ENCODE measurements at places on chromosomes 1 and 21.

DNA sequence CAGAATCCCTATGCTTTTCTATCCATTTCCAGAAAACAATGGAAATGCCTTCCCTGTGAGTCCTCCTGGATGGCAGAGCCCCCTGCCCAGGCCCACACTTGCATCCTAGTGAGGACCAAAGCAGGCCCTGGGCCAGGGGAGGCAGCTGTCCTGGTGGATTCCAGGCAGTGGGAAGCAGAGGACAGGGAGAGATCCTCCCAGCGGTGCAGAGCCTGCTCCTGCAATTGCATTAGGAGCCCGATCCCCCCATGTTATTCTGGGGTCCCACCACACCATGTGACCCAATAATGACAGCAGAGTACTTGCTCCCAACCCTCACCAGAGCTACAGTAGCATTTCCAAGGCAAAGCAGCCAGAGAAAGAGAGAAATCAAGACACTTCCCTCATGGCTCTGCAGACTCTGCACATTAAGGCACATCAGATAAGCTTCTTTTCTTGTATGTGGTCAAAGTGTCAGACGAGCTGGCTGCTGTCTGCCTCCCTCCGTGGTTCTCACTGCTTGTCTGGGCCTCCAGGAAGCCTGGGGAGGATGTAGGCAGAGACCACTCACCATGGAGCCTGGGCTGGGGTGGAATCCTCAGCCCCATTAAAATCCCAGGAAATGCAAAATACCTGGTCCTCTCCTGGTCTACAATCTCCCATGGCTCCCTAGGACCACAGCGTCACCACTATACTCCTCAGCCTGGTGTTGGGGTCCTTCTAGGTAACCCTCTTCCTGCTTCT is 54.9 kb upstream of the RUNX3 start:
- DNase-seq, result no peak

GRCh38 chr1:101898137-101898536 is 98.6 kb downstream of the OLFM3 start:
- no peak for DNase-seq

DNA sequence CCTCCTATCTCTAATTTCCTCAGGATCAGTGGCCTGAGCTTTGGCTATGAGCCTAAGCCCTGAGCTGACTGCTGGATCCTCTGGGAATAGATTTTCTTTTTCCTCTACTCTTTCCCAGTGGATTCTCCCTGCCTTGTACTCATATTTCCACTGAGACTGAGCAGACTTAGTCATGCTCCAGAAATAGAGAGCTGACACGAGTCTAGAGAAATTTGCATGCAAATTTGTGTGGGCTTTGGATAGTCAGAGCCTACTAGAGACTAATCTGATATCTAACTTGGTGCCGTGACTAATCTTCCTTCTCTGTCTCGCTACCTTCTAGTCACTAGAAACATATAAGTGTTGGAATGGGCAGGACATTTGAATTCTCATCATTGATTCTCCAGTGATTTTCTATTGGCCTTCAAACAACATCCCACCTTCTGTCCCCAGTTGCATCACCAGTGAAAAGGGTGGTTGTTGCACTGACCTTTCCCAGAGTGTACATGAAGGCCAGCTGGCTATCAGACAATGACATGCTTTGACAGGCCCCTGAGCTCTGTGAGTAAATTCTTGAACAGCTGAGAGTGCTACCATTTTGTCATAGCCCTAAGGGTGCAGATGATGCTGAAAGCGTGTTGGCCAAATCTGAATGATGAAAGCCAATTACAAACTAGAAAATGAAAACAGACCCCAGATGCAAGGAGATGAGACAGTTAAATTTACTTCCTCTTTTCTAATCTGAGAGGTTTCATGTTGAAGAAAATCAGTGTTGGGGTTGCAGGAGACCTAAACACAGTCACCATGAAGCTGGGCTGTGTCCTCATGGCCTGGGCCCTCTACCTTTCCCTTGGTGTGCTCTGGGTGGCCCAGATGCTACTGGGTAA is at the start of gene FCRLA:
FCRLA (plus strand) TSS at position 748 of the 866 bp plus-strand sequence; CDS start at position 784, 36 bp downstream.
- no peak for DNase-seq

DNA sequence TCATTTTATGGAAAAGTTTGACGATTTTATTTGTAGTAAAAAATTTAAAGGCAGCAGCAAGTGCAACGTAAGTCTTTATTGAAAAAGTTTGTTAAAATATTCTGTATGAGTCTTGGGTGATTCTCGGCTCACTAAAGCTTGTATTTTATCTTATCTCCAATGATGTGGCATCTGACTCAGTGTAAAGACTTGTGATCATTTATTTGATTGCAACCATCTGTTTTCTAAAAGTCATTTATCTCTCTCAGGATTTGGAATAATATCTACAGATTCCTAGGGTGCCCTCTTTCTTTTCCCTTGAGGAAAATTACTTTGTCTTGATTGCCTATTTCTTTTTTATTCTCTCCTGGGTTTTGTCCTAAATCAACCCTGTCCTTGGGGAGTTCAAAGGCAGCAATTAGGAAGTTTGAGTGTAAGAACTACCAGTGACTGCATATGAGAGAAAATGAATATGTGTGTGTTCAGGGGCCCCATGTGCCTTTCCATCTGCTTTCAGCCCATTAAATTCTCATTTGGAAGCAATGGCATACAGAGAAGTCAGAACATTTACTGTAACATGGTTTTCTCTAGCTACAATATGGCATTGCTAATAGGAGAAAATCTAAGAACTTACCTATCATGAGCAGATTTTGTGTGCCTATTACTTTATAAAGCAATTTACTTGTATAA is 575.0 kb upstream of the CHRM3 start:
- DNase-seq, result no peak

- no peak for DNase-seq
These were observed 501 bp upstream of the MRAP start for GRCh38 chr21:32298148-32298559.

DNA sequence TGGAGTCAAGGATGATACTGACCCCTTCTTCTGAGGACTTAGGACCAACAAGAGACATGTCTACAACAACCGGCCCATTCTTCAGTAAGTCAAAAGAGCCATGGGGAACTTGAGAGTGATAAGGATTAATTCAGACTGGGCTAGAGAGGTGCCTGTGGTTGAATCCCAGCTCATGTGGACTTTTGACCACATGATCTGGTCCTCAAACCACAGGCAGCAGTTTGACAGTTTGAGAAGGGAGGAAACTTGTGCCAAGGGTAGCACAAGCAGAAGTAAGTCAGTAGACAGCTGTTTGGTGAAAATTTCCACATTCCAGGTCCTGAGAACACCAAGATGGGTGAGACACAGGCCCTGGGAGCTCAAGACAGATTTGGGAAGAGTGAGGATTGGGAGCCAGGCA is 19.8 kb downstream of the SH3BP5L start:
- no peak for DNase-seq

DNA sequence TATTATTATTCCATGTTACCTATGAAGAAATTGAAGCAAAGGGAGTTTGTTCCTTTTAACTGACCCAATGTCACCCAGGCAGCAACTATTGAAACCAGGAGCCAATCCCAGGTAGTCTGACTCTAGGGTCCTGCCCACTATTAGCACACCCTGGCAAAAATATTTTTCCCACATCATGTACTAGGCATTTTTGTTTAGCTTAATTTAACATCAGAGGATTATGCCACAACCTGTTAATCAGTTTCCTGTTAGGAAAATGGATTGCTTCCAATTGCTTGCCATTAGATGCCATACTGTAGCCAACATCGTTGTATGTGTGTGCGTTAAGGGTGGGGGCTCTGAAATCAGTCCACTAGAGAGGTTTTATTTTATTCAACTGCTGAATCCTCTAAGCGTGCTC is 281.1 kb downstream of the DNM3 start:
- no peak for DNase-seq

DNA sequence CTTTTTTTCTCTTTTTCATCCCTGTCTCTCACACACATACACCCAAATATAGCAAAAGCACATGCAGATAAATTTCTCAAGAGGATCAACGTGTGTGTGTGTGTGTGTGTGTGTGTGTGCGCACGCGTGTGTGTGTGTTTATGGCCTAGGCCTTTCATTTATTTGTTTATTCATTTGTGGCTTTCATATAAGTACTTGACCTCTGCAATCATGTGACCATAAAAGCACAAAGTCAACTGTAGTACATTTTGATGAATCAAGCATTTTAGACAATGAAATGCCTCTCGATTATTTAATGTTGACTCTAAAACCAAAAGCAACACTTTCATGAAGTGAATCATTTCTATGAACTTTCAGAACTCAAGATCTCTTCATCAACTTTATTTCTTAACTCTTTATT is 194.1 kb upstream of the ADGRL2 start:
- no peak for DNase-seq

- DNase-seq, result no peak
These were observed 262.9 kb upstream of the PROX1 start for GRCh38 chr1:213724640-213725536.

GRCh38 chr1:114700036-114700600 is 4.8 kb upstream of the AMPD1 start:
- no peak for DNase-seq

- DNase-seq, result no peak
These were observed 40.9 kb downstream of the MORN1 start for GRCh38 chr1:2350501-2350900.

DNA sequence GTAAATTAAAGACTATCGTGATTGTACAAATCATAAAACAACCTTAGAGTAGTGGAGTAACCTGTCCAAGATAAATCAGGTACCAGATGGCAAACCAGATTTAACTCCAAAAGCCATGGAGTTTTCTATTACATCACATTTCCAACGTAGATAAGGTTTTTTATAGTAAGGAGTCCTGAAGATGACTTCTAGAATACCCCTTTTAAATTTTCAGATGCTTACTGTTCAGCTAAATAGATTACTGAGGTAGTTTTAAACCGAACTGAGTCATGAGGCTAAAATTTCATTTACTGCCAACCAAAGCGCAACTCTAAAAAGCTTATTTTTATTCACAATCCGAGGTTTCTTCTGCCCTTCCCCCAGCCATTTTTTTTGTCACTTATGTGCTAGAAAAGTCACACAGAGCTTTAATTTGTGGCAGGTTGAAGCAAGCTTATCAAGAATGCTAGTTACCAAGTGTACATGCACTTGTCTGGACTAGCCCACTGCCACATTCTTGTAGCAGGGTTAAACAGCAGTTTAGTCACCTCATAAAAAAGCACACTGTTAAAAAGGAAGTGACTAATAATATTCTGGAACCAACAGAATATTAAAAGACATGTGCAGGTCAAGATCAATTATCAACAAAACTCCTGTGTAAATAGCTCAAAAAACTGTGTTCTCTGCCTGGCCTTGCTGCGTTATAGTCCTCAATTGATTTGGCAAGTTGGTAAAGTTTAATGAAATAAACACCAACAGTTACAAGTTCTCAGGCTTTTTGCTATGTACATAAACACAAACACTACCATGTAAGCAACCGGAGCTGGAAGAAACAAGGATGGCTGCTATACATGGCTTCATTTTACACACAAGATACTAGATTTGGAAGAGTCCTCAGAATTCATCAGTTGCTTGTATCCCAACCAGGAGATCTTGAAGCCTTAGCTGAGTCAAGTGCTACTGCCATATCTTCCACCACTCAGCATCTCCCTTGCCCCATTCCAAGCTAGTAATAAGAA is 180.3 kb upstream of the DMRTA2 start:
- no peak for DNase-seq

DNA sequence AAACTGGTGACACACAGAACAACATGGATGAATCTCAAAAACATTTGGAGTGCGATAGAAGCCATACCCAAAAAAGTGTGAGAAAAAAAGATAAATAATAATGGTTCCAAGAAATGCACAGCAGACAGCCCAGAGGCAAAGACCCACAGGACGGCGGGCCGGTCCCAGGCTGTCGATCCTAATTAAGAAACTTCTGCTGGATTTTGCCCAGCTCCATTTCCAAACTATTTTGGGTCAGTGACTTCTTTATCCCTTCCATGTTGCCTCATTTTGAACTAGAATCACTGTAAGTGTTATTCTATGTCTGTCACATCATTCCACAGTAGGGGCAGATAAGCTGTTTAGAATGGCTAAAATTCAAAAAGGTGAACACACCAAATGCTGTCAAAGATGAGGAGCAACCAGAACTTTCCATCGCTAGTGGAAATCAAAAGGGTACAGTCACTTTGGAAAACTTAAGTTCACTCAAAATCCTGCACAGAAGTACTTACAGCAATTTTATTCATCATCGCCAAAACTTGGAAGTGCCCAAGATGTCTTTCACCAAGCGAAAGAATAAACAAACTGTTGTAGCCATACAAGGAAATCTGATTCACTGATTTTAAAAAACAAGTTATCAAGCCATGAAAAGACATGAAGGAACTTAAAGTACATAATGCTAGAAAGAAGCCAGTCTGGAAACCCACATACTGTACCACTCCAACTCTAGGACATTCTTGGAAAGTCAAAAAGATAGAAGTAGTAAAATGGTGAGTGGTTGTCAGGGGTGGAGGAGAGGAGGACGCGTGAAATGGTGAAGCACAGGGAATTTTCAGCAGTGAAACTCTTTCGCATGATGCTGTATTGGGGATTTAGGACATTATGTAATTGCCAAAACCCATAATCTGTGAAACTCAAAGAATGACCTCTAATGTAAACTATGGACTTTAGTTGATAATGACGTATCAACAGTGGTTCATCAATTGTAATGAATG is 7.5 kb downstream of the NBPF1 start:
- no peak for DNase-seq

- DNase-seq, result no peak
These were observed 382 bp downstream of the TRMT1L start for GRCh38 chr1:185156288-185156853.

- no peak for DNase-seq
These were observed 19.4 kb downstream of the F11R start for GRCh38 chr1:161001525-161001924.

DNA sequence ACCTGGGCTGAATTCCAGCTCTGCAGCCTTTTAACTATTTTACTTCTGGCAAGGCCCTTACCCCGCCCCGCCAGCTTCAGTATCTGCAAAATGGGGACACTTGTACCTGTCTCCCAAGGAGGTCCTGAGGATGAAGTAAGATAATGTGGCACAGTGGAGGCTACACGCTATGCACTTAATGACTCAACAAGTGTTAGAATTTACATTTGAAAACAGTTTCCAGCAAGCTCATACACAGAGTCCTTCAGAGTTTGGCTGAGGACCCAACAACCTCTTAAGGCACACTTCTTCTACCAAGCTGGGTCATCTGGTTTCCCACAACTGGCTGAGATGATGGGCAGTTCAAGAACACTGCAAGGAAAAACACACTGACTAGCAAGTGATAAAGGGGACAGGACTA is 30.2 kb upstream of the SLC22A15 start:
- DNase-seq, result no peak

DNA sequence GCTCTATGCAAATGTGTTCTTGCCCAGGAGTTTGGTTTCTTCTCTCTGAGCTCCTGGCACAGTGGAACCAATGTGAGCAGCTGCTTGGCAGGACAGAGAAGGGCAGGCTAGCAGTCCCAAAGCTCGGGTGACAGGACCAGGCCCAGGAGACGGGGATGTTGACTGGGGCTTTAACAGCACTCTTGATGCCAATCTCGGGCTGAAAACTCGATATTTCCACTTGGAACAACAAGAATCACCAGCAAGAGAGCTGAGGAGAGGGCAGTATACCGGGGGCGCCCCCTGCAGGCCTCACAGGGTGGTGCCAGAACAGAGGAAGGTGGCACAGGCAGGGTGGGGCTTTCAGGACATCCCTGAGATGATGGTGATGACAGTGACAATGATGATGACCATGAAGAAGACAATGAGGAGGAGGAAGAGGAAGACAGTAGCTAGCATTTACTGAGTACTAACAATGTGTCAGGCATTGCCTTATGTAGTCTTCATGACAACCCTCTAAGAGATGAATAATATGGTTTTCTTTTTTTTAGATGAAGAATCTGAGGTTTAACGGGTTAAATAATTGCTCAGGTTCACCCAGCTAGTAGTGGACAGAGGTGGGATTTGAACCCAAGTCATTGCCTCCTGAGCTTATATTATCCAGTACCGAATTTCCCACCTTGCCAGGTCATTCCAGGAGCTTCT is 2.7 kb upstream of the KCNJ9 start:
- peak; percentile 84 for DNase-seq

- no peak for DNase-seq
These were observed 13.9 kb downstream of the SNIP1 start for GRCh38 chr1:37540036-37540785.
